ENCODE measurements at places on chromosomes 13 and 19.

GRCh38 chr13:108618233-108618632, 11.2 kb upstream of the MYO16 start:
- no peaks in the 10 kb centered on the region for H3K27me3 ChIP-seq
- DNase-seq: no peak
- H3K36me3 ChIP-seq: no peaks in the 10 kb centered on the region
- H3K4me3 ChIP-seq: no peak overlapping the region
- no peaks in the 10 kb centered on the region for H3K4me1 ChIP-seq

GRCh38 chr13:104750377-104750776, 1684.2 kb upstream of the SLC10A2 start:
- no peak overlapping the region for H3K4me3 ChIP-seq
- no peaks in the 10 kb centered on the region for H3K4me1 ChIP-seq
- no peaks in the 10 kb centered on the region for H3K27me3 ChIP-seq

DNA sequence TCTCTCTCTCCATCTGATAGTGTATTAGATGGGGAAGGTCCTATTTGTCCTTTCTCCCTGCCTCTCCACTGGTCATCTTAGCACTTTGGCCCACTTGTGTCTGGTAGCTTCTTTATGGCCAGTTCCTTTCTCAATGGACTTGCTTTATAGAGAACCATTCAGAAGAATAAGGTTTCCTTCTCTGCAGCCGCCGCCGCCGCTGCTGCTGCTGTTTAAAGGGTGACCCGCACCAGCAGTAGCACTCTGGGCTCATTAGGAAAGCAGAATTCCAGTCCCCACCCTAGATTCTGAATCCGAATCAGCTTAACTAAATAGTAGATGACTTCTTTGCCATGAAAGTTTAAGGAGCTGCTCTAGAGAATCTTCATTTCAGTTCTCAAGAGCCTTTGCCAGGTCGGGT, 490.2 kb downstream of the FOXO1 start:
- H3K27ac ChIP-seq: no peak overlapping the region
- H3K36me3 ChIP-seq: no peaks in the 10 kb centered on the region
- H3K27me3 ChIP-seq: peaks cover 5% of the 10 kb centered on the region
- no peak for DNase-seq
- H3K4me1 ChIP-seq: no peaks in the 10 kb centered on the region

DNA sequence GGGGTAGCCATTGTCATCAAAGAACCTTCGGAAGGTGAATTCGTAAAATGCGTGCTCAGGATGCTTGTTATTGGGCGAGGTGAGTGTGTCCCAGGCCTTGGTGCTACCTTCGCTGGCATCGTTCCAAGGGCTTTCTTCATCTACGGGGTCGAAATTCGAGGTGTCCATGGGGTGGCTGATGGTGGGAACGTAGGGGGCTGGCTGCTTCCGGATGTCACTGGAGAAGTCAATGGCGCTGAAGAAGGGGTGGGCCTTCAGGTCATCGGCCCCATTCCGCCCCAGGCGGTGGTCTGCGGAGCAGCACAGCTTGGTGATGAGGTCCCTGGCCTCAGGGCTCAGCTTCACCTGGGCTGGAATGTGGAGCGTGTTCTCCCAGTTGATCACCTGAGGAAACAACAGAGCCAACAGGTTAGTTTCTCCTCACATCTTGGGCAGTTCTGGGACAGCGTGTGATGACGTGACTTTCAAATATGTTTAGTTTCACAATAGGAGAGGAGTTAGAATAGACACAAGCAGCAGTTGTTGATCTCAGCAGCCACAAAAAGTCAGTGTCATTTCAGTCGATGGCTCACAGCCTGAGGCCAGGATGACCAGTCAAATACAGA, 72.5 kb upstream of the XPO4 start:
- H3K27ac ChIP-seq: no peak overlapping the region
- no peak for DNase-seq
- no peaks in the 10 kb centered on the region for H3K27me3 ChIP-seq

GRCh38 chr19:49639401-49640112, 386 bp downstream of the RRAS start:
- no peaks in the 10 kb centered on the region for H3K27me3 ChIP-seq
- peaks cover 3% of the 10 kb centered on the region for H3K36me3 ChIP-seq

- DNase-seq: peak; percentile 50
- no peak overlapping the region for H3K27ac ChIP-seq
Observed at GRCh38 chr19:3210347-3211017, 14.0 kb upstream of the CELF5 start.

DNA sequence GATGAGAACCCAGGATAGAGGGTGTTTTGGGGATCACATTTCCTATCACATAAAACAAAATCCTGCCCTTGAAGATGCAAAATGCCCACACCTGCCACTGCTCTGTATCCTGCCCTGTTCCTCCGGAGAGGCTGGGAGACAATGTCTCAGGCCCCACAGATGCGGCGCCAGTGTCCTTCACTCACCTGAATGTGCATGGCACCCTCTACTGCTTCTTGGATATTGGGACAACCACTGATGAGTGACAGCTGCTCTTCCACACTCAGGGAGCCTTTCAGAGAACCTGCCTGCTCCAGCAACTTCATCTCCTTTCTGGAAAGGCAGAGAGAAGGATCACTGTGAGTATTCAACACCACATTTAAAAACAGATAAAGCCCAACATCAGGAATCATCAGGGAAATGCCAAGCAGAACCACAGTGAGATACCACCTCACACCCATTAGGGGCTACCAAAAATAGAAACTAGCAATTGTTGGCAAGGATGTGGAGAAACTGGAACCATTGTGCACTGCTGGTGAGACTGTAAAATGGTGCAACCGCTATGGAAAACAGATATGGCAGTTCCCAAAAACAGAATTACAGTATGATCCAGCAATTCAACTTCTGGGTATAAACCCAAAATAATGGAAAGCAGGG, 36.4 kb downstream of the CRYL1 start:
- no peaks in the 10 kb centered on the region for H3K4me1 ChIP-seq
- DNase-seq: peak; percentile 70
- no peaks in the 10 kb centered on the region for H3K27me3 ChIP-seq

DNA sequence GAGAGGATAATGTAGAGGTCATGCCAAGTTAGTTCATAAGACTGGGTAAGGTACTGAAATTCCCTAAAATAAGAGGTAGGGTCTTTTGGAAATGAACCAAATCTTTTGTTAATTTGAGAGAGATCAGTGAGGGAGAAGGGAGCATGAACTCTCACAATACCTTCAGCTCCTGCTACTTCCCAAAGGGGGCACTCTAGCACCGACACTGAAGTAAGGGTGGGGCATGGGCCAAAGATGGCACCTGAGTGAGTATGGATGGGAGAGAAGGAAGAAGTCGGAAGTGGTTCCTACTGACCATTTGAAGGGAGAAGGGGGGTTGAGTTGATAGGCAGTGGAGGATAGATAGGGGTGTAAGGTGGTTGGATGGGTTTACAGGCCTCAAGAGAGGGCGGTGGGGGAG, 86.6 kb downstream of the ZNF737 start:
- no peaks in the 10 kb centered on the region for H3K4me1 ChIP-seq
- no peak for DNase-seq
- H3K27me3 ChIP-seq: no peaks in the 10 kb centered on the region
- H3K4me3 ChIP-seq: no peak overlapping the region
- H3K27ac ChIP-seq: no peak overlapping the region

All from A673 (cell line).